ENCODE measurements at places on chromosomes 4 and X. TPM values are rescaled to one million over a fixed set of nuclear protein-coding genes. Genes with fewer than 3 reads are reported as not detected.
A peak's percentile ranks its signal among the peaks of the same experiment; 100 is the strongest.

DNA sequence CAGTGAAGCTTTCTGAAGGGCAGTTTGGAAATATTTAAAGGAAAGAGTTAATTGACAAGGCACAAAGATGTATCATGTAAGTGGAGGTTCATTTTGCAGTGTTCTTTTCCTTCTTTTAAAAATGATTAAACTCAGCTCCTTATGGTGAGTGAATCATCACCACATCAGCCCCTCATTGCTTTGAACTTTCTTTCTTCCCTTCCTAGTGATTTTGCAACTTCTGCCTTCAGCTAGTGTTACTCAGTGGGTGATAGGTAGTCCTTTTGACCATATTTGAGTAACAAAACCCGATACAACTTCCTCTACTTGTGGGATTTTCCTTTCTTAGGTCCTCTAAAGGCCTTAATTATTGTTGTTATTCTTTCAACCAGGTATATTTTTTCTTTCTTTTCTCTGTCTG is 8.2 kb downstream of the ZCCHC4 start:
- no peak for DNase-seq

DNA sequence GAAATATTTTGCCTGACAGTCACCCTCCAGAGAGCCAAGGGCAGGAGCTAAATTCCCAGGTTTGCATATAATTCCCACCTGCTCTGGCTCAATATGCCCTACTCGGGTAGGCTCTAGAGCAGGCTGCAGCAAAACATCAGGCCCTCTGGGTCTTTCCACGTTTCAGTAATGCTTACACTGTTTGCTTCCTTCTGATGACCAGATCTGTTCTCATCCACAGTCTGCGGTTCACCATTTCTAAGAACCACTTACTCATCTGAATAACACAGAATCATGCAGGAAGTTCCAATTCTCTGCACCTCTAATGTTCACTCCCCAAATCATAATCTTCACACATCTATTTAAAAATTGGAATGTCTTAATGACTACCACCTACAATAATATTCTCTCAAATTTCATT is 141.4 kb downstream of the PPP3CA start:
- peak; percentile 48 for DNase-seq

TEX13D gene
- not detected for total RNA-seq

BBS12 gene
- total RNA-seq: 1.6 TPM

- DNase-seq: no peak
Measured at GRCh38 chrX:24561121-24561520, 86.0 kb downstream of the PCYT1B start.

DNA sequence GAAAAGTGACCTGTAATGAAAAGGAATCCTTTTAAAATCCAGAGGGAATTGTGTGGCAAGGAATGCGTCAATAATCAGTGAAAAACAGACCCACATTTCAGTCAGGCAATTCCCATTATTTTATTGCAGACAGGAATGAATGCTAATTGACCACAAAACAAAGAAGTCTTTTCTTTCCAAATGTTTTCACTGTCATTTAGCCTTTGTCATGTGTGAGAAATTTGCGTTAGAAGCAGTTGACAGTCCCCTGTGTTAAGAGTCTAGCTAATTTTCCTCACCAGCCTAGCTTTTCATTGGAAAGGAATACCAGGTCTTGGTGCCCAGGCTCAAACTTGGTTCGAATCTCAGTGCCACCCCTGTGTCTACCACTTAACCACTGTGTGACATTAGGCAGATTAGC is 83.4 kb downstream of the KIT start:
- DNase-seq: no peak
